Pancreas (tissue), 10 donors: ENCODE measurements at places on chromosomes 4 and X. TPM values are rescaled to one million over a fixed set of nuclear protein-coding genes. Genes with fewer than 3 reads are reported as not detected.

GRCh38 chrX:153494061-153494460 is 719 bp upstream of the BGN start:
- H3K27ac ChIP-seq = no peak overlapping the region
- no peaks in the 10 kb centered on the region for H3K27me3 ChIP-seq
- no peak for DNase-seq

DNA sequence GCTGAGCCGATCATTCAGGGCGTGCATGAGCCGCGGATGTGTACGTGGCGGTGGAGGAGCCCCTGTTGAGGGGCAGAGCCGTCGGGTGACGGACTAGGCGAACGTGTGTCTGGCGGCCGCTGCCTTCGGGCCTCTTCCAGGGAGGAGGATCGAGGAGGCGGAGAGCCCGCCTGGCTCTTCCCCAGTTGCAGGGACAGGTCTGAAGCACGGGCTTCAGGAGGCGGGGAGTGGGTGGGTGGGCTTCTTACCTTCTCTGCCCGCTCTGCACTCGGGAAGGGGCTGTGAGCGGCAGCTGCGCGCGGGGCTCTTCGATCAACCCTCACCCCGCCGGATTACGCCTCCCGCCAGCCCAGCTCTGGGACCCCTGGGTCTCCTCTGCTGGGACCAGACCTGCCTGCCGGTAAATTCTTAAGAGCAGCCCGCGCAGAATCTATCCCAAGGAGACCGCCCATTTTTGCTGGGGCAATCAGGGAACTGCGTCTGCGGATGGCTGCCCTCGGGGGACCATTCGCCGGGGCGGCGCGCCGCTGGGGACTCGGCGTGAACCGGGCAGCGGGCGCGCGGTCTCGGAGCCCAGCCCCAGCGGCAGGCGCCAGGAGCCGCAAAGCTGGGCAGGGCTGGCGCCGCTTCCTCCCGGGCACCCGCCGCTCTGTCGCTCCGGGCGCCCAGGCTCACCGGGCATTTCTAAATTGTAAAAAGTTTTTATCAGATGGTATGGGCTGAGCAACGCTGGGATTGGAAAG is 4.9 kb downstream of the PLAC8 start:
- H3K36me3 ChIP-seq = no peaks in the 10 kb centered on the region
- no peaks in the 10 kb centered on the region for H3K4me1 ChIP-seq
- DNase-seq = peak; percentile 43
- H3K4me3 ChIP-seq = peak overlapping the region; percentile 51

DNA sequence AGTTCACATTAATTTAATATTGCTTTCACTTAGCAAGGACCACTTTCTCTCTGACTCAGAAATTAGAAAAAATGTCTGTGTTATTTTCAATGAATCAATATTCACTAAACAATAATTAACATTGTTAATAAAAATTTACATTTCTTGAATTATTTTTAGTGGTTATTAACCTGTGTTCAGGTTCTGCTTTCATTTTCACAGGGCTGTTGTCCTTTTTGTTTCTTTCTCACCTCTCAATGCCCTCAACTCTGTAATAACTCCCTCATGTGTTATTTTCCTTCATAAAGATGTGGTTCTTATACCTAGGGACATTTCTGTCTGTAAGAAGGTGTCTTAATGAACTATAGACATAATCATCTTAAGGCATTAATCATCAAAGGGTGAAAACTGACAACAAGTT is 43.1 kb upstream of the PRR27 start:
- no peaks in the 10 kb centered on the region for H3K36me3 ChIP-seq
- DNase-seq = no peak
- H3K4me3 ChIP-seq = no peak overlapping the region
- H3K27ac ChIP-seq = no peak overlapping the region
- H3K4me1 ChIP-seq = no peaks in the 10 kb centered on the region

DNA sequence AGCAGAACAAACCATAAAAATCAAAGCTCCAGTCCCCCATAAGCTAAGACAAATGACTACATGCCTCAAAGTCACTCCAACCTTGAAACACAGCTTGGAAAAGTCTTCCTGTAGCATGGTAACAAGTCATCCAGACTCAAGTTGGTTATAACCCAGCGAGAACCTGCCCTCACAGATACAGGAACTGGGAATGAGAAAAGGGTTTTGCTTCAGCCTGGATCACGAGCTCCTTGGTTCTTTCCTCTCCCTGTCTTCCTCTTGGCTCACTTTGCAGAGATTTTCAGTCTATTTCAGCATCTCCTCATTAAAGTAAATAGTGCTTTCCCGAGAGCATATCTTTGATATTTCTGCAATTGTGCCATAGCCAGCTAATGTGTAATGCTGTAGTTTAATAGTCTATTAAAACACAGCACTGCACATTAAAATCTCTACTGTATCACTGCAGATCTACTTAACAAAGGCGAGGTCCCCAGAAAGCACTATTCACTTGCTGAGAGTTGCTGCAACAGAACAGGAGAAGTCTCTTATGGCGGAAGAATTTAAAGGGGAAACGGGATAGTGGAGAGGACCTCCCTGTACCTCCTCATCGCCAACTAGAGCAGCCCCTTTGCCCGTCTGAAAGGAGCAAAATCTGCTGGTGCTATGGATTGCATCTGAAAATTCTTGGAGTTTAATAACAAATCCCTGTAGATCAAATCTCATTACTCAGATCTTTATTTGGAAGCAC is 249.3 kb upstream of the GATB start:
- H3K4me3 ChIP-seq = no peak overlapping the region
- no peak overlapping the region for H3K27ac ChIP-seq
- H3K27me3 ChIP-seq = no peaks in the 10 kb centered on the region
- no peak for DNase-seq
- no peaks in the 10 kb centered on the region for H3K36me3 ChIP-seq

DNA sequence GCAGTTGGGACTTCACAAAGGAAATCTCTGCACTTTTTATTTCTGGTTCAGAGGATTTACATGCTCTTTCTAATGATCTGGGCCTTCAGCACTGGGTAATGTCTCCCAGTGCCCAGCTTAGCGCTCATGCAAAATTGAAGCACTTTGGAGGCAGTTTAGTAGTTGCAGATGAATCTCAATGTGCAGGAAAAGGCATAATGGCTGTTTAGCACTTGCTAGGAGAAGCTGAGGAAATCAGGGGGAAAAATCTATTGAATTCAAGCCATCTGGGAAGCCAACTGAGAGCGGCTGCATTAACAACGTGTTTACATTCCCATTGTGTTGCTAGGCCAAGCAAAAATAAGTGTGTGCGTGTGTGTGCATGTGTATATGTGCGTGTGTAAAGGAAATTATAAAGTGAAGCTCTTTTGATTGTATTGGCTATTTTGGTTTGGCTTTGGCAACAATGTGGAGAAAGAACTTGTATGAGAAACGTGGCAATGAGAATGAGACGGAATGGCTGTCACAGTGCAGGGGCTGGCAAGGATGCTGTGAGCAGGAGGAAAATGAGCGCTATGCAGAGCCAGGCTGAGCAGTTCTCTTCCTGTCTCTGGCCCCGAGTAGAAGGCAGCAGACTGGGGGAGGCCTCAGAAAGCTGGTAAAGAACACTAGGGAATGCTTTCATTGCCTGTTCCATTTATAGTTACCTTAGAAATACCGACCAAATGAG is 231.5 kb downstream of the UNC5C start:
- no peak overlapping the region for H3K27ac ChIP-seq
- no peaks in the 10 kb centered on the region for H3K36me3 ChIP-seq
- H3K27me3 ChIP-seq = no peaks in the 10 kb centered on the region
- no peak for DNase-seq

DNA sequence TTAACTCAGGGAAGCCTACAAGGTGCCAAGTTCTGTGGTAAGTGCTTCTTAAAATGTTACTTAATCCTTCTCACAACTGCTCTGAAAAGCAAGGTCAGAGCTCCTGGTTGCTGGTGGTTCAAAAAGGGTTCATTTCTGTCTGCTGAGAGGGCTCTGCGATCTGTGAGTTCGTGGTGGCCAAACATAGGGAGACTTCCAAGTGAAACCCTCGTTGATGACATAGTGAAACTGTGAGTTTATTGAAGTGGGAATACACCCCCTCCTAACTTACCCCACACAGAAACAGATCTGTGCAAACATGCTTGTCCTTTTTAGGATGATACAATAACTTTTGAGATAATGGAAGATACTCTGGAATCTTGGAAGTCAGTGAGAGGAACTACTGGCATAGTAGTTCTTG is 164.8 kb upstream of the PGRMC2 start:
- H3K4me3 ChIP-seq = no peak overlapping the region
- H3K27me3 ChIP-seq = no peaks in the 10 kb centered on the region
- H3K4me1 ChIP-seq = no peaks in the 10 kb centered on the region
- H3K36me3 ChIP-seq = no peaks in the 10 kb centered on the region
- H3K27ac ChIP-seq = no peak overlapping the region
- DNase-seq = no peak

- DNase-seq = no peak
- H3K4me3 ChIP-seq = no peak overlapping the region
- no peaks in the 10 kb centered on the region for H3K36me3 ChIP-seq
- peaks cover 10% of the 10 kb centered on the region for H3K4me1 ChIP-seq
- no peaks in the 10 kb centered on the region for H3K27me3 ChIP-seq
Observed at GRCh38 chr4:89277412-89277811, 30.2 kb downstream of the GPRIN3 start.

DNA sequence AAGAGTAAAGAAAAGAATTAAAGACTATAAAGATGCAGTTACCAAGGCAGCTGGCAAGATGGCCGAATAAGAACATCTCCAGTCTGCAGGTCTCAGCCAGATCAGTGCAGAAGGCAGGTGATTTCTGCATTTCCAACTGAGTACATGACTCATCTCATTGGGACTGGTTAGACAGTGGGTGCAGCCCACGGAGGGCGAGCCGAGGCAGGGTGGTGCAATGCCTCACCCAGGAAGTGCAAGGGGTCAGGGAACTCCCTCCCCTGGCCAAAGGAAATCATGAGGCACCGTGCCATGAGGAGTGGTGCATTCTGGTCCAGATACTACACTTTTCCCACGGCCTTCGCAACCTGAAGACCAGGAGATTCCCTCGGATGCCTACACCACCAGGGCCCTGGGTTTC is 20.5 kb downstream of the SPIN4 start:
- H3K36me3 ChIP-seq = no peaks in the 10 kb centered on the region
- no peaks in the 10 kb centered on the region for H3K27me3 ChIP-seq
- no peak overlapping the region for H3K4me3 ChIP-seq
- no peak overlapping the region for H3K27ac ChIP-seq

- no peaks in the 10 kb centered on the region for H3K36me3 ChIP-seq
- DNase-seq = no peak
- H3K4me3 ChIP-seq = peak overlapping the region; percentile 51
- H3K27me3 ChIP-seq = no peaks in the 10 kb centered on the region
- H3K4me1 ChIP-seq = peaks cover 8% of the 10 kb centered on the region
Observed at GRCh38 chr4:1793496-1793840, 375 bp downstream of the FGFR3 start.

DNA sequence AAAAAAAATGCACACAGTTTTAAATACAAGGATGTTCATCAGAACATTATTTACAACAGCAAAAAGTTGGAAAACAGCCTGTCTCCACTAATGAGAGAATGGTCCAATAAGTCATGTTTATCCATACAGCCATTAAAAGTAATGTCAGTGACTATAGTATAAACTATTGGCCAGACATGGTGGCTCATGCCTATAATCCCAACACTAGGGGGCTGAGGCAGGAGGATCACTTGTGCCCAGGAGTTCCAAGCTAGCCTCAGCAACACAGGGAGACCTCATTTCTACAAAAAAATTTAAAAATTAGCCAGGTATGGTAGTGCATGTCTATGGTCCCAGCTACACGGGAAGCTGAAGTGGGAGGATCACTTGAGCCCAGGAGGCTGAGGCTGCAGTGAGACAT is 48.1 kb upstream of the IL13RA1 start:
- DNase-seq = no peak
- H3K27ac ChIP-seq = no peak overlapping the region
- no peaks in the 10 kb centered on the region for H3K36me3 ChIP-seq
- H3K4me1 ChIP-seq = no peaks in the 10 kb centered on the region

DNA sequence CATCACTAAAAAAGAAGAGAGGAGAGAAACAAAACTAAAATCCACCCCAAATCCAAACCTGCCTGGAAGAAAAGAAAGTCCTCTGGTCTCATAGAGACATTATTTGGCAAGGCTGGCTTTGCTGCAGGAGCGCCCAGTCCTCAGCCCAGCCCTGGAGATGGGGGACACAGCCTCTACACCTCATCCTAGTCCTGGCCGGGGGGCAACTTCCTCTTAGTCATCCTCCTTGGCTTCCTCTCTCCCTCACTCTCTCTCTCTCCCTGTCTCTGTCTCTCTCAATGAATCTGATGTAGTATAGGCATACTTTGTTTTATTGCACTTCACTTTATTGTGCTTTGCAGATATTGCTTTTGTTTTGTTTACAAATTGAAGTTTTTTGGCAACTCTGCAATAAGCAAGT is 55.8 kb upstream of the MAGEB10 start:
- no peaks in the 10 kb centered on the region for H3K4me1 ChIP-seq
- no peak overlapping the region for H3K27ac ChIP-seq
- no peak for DNase-seq
- H3K27me3 ChIP-seq = no peaks in the 10 kb centered on the region
- no peaks in the 10 kb centered on the region for H3K36me3 ChIP-seq

GRCh38 chr4:7410446-7410845 is 24.3 kb downstream of the PSAPL1 start:
- no peaks in the 10 kb centered on the region for H3K27me3 ChIP-seq
- no peak for DNase-seq
- H3K27ac ChIP-seq = no peak overlapping the region

DNA sequence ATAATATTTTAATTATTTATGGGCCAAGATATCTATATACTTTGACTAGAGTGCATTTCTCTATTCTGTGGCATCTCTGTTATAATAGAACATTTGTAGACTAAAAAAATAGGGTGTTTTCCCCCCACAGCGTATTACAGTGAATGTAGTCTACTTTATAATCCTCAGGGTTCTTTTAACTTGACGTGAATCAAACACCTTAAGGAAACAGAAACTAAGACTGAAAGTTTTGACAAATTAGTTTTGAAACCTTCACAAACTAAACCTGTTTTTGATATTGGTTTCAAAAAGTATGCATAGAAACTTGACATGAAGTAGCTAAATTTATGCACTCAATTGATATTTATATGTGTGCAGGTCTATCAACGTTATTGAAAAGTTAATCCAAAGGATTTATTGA is 1963.1 kb upstream of the TENM3 start:
- no peak overlapping the region for H3K27ac ChIP-seq
- no peaks in the 10 kb centered on the region for H3K36me3 ChIP-seq
- no peak overlapping the region for H3K4me3 ChIP-seq
- no peaks in the 10 kb centered on the region for H3K4me1 ChIP-seq

PCDH10 gene
- 0.09 TPM for total RNA-seq

PLAC8 gene
- 1.9 TPM for total RNA-seq

DRP2 gene
- not detected for total RNA-seq
